ENCODE measurements at places on chromosomes 7 and 10. TPM values are rescaled to one million over a fixed set of nuclear protein-coding genes. Genes with fewer than 3 reads are reported as not detected.

PTPRZ1 gene
- total RNA-seq: 0.46 TPM

RFC2 gene
- 8.9 TPM for total RNA-seq

AVPI1 gene
- total RNA-seq: 19.8 TPM

LIPF gene
- not detected for total RNA-seq

SPDYE1 gene
- total RNA-seq: not detected

OR2A42 gene
- not detected for total RNA-seq

HGF gene
- total RNA-seq: 51.1 TPM

MGMT gene
- 9.4 TPM for total RNA-seq

FBXL13 gene
- total RNA-seq: 2.0 TPM

STK17A gene
- total RNA-seq: 62.4 TPM

CDHR1 gene
- under 0.01 TPM for total RNA-seq

ENTPD1 gene
- 2.7 TPM for total RNA-seq

TRPV6 gene
- not detected for total RNA-seq

CALHM1 gene
- not detected for total RNA-seq

PDZD7 gene
- total RNA-seq: 5.5 TPM

GIMAP6 gene
- total RNA-seq: 0.46 TPM

TRIL gene
- total RNA-seq: 1.8 TPM

NXPH1 gene
- total RNA-seq: not detected

TEX36 gene
- total RNA-seq: not detected

KDM7A gene
- 6.5 TPM for total RNA-seq

FAM171A1 gene
- 19.7 TPM for total RNA-seq

FLNC gene
- total RNA-seq: 324 TPM

ATG9B gene
- 1.2 TPM for total RNA-seq

SLC13A1 gene
- not detected for total RNA-seq

ANK3 gene
- total RNA-seq: 67.8 TPM

DPY19L1 gene
- total RNA-seq: 46.4 TPM

ATP6V0A4 gene
- not detected for total RNA-seq

ECHDC3 gene
- total RNA-seq: 4.4 TPM

CAPZA2 gene
- 149 TPM for total RNA-seq

PNLIPRP1 gene
- not detected for total RNA-seq

EFCAB10 gene
- total RNA-seq: 0.13 TPM

GPR26 gene
- total RNA-seq: not detected

HUS1 gene
- total RNA-seq: 18.6 TPM

MAGI2 gene
- 9.8 TPM for total RNA-seq

ACHE gene
- 0.13 TPM for total RNA-seq

TACC2 gene
- 8.8 TPM for total RNA-seq

GDF10 gene
- total RNA-seq: 5.5 TPM

TMEM184A gene
- 0.03 TPM for total RNA-seq

MAD1L1 gene
- total RNA-seq: 38.5 TPM

All from smooth muscle cell of the pulmonary artery (primary cell).